ENCODE measurements at places on chromosomes 5 and 9.

DNA sequence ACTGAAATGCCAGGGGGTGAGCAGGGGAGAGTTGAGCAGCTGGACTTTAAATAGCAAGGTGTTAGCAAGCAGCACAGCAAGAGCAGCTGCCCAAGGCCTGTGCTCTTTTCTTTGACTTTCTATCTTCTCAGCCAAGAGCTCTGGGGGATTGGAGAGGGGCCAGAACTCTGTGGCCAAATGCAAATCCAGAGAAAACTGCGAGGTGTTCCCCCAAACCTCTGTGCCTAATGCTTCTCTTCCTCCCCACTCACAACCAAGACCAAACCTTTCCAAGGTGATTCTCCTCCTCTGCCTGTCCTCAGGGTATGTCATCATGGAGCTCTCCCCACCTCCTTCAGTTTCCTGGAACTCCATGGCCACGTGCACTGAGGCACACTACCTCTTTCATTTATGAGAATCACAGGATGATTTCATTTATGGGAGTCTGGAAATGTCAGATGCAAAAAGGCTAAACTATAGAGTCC, 118.7 kb upstream of the WWC1 start:
- DNase-seq: no peak

DNA sequence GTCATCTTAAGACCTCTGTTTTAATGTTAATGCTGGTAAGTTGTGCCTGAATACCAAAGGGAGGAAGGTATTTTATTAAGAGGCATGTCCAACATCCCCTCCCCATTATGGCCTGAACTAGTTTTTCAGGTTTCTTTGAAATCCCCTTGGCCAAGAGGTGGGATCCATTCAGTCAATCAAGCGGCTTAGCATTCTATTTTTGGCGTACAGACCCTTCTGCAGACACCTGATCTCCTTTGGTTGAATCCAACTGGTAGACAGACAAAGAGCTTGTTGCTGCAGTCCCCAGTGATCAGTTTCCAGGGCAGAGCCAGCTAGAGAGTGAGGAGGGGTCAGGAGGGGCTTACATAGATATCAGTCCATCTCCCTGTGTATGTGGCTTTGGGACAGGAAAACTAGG, 7.9 kb upstream of the KCNMB1 start:
- DNase-seq: no peak

DNA sequence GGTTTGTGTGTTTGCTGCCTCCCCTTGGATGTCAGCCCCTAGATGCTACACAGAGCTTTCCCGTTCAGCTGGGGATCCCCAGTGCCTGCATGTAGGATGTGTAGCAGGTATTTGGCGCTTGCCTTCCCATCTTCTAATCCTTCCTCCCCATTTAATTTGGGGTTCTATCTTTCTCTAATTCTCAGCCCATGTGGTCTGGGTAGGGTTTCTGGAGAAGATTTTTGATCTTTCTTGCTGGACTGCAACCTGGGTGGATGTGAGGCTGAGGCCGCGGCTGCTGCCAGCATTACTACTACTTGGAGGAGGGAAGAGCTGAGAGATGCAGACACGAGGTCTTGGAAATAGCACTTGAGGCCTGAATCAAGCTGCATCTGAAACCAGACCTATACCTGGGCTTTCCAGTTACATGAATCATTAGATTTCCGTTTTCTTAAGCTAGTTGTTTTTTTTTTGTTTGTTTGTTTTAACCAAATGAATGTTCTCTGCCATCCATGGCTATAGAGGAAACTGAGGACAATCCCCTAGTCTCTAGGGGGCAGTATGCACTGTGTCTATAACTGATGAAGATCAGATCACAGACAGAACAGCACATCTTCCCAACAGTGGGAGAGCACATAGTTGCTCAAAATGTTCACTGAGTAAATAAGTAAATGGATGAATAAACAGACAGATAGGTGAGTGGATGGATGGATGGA, 178.6 kb downstream of the FGF18 start:
- DNase-seq: no peak

DNA sequence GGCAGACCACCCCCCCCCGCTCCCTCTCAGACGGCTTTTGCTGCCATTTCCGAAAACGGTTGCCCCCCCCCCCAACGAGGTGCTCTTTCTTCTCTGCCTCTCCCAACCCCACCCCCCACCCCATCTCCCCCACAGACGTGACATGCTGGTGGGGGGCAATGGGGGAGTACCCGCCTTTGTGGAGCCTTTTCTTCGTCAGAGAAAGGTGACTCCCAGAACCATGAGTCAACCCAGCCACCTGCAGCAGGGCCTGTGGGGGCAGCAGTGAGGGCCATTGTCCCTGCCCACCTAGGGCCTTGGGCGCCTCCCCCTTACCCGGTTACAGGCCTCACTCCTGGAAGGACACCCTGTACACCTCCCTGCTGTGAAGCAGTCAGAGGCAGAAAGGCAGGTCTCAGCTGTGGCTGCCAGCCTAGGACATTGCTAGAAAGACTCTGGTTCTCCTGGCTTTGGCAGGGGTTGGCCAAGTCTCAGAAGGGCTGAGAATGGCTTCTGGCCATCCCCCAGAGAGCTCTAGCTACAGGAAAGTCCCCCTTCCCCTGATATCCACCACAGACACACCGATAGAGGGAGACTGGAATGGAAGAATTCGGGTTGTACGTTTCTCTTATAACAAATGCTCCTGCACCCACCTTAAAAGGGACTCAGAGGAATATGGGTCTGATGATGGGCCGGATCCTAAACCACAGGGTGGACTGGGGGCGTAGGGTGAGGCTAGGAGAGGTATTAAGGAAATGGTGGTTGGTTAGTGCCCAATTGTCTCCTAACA, 2.2 kb downstream of the DNAJB5 start:
- DNase-seq: no peak

GRCh38 chr9:87290241-87291052, 207.2 kb upstream of the DAPK1 start:
- no peak for DNase-seq

- no peak for DNase-seq
Observed at GRCh38 chr5:137665678-137666460, 70.0 kb downstream of the KLHL3 start.
